ENCODE measurements at places on chromosomes 1 and 21.

GRCh38 chr1:240946926-240947325 lies 335.0 kb upstream of the GREM2 start:
- DNase-seq, result no peak

- no peak for DNase-seq
Measured at GRCh38 chr1:203176273-203177035, 828 bp upstream of the MYBPH start.

GRCh38 chr1:12499539-12500240 lies 118.3 kb downstream of the DHRS3 start:
- no peak for DNase-seq

GRCh38 chr1:89382479-89382878 lies 18.6 kb downstream of the GBP6 start:
- no peak for DNase-seq

DNA sequence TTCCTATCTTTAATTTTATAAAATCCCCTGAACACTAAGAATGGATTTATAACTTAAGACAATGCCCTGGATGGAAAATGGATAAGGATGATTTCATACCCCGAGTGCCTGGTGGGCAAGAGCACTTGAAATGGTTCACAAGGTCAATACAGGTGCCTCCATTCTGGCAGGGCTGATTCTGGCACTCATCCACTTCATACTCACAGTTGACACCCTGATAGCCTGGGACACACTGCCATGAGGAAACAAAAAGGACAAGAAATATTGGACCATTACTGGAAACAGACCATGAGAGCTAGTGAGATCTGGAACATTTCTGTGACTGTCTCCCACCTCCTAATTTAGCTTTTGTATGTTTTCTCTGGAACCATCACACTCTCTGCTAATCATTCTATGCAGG lies 39.1 kb upstream of the ADAM30 start:
- no peak for DNase-seq

DNA sequence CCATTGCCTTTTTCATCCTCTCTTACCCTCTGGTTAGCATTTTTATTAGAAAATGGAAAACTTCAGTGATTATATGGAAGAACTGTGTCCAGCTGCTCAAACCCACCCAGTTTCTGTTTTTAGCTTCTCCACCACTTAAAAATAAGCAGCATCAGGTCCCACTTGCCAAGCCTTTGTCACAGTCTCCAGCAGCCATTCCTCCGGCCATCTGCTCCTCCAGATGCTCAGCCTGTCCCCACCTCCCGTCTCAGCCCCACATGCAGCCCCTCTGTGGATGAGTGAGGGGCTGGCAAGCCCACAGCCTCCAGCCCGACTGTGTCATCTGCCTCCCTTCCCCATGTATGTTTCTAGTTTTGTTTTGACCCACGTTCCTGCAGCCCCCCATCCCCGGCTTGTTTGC lies 289.7 kb downstream of the HHAT start:
- DNase-seq, result no peak

DNA sequence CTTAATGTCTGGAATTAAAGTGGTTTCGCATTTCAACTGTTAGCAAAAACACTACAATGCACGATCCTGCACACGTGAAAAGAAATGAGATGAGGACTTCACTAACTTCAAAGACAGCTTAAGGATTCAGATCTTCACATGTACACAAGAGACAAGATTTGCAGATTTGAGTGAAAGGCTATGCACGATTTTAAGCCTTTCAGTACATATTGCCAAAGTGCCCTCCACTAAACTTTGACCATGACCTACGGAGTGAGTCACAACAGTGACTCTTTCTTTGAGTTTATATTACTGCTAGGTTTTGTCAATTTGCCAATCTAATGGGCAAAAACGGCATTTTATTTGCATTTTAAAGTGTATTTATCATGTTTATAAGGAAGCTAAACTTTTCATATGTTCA lies 41.2 kb upstream of the CR1L start:
- DNase-seq, result no peak

Data from cortex of kidney (tissue), 1 donor.